ENCODE measurements at places on chromosomes 2 and 18.

DNA sequence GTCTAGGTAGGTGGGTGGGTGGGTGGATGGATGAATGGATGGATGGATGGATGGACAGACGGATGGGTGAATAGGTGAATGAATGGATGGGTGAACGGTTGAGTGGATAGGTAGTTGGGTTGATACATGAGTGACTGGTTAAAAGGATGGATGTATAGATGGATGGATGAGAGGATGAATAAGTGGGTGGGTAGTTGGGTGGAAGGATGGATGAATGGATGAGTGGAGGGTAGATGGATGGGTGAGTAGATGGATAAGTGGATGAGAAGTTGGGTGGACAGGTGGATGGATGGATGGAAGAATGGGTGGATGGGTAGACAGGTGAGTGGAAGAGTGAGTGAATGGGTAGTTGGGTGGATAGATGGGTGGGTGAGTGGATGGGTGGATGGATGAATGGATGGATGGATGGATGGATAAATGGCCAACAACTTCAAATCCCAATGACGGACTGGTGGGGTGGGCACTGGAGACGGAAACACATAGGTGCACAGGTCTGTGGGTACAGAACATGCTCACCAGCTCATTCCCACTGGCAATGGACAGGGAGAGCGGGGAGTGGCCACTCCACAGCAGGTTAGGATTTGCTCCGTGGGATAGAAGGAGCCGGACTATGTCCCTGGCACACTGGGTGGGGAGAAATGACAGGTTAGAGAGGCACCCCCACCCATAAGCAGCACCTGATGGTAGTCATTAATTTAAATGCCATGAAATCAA is 48.8 kb downstream of the ANKMY1 start:
- no peak for DNase-seq

DNA sequence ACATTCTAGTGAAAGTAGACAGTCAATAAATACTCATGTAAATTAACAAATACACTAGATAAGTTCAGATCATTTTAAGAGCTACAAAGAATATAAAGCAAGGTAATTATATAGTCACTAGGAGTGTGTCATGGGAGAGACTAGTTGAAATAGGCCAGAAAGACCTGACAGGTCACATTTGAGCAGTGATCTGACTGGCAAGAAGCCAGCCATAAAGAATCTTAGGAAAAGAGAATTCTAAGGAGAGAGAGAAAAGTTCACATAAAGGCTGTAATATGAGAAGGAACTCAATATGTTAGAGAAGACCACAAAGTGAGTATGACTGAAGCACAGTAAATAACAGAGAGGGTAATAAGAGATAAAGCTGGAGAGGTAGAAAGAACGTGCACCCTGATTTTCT is 31.2 kb downstream of the VSNL1 start:
- no peak for DNase-seq

DNA sequence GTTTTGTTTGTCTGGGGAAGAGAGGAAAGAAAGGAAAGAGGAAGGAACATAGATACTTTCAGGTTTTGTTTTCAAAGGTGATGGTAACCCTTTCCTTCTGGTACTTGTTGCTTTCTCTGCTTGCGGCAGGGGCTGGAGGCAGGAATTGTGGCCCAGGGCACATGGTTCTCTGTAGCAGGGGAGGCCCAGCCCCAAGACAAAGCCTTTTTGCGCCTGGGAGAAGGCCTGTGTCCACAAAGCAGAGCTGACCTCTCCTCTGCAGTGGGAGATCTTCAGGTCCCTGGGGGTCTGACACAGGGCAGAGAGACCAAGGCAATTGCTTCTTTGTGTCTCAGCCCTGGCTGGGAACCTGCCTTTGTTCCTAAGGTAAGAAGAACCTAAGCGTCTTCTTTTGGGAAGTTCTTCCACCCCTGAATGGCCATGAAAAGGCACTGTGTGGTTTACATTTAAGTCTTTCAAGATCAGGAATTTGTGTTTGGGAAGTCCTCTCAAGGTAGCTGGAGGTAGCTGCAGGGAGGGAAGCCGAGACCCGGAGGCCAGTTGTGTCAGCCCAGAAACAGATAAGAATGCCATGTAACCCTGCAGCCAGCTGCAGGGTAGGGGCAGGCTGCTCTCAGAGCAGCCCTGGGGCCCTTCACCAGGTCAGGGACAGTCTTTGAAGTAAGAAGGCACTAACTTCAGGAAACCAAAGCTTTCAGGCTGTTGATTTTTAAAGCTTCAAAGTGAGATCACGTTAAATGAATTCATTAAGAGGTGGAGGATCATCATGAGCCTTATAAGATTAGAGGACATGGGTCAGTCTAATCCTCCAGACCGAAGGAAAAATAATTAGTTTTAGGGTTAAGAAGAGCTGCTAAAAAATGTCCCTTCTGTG is 119.3 kb downstream of the STPG4 start:
- no peak for DNase-seq

- no peak for DNase-seq
Measured at GRCh38 chr2:37324536-37324785, 172 bp downstream of the PRKD3 start.

DNA sequence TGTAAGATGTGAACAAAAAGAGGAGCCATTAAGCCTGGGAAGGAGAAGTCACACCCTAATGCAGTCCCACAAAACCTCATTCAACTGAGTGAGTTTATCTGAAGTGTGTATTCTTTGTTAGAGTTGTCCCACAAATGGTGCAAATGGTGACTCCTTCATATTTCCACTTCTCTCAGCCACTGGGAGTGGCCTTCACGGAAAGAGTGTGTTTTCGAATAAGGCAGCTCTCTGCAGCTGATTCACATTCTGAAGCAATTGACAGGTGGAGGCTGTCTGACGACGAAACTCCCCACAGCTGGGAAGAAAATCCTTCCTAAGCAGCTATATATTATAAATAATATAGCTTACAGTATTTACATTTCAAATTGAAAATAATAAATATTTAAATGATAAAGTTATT is 318.8 kb upstream of the TMEFF2 start:
- no peak for DNase-seq
